Activated CD4-positive, alpha-beta T cell treated with anti-CD3 and anti-CD28 coated beads, Interleukin-2, amount 50 U/mL, for 1 hour (primary cell): ENCODE measurements at places on chromosomes 11 and 22.

DNA sequence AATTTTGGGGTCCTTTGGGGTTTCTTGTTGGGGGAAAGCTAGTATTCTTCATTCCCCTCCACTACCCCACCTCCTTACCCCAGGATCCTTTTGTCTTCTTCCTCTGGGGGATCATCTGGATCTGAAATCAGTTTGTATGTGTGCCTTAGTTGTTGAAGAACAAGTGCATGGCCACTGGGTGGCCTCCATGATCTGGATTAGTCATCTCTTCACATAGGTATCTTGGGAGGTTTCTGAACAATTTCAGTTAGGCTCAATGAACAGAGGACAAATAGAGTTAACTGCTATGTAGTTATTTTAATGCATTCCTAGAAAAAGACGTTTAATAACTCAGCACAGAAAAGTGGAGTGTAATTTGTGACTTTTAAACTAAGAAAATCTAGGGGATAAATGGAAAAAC, 7.1 kb upstream of the VWA5A start:
- DNase-seq, result no peak

- no peak for DNase-seq
Observed at GRCh38 chr22:42326301-42326700, 55.8 kb upstream of the TCF20 start.

DNA sequence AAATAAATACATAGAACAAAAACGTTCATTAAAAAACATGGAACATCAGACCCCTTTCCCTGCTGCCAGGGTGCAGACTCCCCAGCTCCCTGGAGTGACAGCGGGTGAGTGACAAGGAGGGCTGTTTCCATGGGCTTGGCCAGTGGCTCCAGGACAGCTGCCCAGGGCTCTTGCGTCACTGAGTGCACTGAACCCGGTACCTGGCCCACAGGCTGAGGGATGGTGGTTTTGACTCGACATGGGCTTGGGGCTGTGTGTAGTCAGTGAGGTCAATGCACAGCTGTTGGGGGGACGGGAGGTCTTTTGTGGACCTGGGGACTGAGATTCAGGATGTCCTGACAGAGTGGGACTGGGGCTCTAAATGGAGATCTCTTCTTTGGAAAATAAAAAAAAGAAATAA, 142.1 kb upstream of the B3GAT1 start:
- no peak for DNase-seq

DNA sequence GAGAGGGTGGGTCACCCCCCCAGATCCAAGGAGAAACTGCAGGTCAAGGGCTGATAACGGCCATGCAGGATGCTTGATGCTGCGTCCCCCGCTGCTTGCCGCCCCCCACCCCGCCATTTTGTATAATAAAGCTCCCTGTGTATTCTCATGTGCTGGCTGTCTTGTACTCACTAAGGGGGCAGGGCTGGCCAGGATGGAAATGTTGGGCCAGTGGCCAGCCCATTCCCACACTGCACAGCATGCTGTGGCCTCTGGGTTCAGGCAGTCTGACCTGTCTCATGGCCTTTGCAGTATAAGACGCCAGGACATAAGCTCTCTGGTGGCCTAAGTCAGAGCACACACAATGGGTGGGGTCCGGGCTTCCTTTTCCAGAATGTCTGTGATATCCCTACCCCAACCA, 421 bp upstream of the PRR33 start:
- no peak for DNase-seq

DNA sequence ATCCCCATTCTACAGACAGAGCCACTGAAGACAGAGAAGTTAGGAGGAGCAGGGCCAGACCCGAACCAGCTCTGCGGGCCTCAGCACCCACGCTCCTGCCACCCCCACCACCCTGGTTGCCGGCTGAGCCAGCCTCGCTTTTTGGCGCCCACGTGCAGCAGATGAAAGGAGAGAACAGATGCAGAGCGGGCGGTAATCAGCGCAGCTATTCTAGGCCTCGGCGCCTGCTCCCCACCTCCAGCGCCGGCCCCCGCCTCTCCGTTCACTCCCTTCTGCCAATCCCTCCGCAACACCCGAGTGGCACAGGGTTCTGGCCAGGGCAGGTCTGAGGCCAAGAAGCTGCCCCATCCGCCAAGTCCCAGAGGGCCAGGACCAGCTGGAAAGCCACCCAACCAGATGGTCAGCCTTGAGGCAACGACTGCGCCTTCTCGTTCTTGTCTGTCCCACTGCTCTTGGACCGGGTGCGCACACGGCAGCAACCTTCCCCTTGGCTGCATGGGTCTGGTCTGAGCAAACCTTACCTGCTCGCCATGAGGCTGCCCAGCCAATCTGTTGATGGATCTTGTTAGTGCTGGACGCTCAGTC, 16.8 kb downstream of the DNAL4 start:
- DNase-seq, result no peak

DNA sequence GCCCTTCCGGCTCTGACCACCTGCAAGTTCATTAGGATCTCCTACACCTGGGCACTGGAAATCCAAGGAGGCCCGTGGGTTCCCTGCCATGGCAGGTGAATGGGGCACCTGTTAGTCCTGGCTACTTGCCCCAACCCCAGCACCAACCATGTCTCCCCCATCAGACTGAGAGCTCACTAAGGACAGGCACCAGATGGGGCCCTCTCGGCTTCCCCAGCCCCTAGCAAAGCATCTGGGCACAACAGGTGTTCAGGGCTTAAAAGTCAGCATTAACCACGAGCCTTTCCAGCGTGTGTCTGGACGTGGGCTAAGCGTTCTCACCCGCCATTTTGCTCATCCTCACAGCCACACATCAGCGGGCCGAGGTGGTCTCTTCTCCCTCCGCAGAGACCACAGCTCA, 2.2 kb downstream of the SULT4A1 start:
- no peak for DNase-seq

- DNase-seq, result no peak
Observed at GRCh38 chr22:44603767-44604166, 98.2 kb upstream of the PRR5 start.

DNA sequence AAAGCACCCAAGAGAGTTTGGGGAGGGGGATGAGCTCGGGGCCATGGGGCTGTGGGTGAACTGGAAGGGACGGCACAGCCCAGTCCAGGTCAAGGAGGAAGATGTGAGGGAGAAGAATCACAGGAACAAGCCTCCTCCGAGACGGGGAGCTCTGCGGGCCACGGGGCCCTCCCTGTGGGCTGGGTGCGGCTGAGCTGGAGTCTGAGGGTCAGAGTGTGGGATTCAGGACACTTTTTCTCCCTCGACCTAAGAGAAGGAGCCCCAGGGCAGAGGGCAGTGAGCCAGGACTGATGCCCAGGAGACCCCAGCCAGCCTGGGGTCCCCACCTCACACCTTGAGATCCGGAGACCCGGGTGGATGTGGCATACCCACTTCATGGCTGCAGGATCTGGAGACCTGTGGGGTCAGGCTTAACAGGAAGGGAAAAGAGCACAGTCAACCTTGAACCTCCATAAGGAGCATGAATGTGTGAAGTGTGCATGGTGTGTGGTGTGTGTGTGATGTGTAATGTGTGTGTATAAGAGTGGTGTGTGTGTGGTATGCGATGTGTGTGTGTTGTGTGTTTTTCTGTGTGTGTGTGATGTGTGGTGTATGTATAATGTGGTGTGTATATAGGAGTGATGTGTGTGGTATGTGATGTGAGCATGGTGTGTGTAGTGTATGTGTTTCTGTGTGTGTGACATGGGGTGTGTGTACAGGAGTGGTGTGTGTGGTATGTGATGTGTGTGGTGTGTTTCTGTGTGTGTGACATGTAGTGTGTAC, 504.6 kb downstream of the BRD1 start:
- DNase-seq, result no peak

GRCh38 chr22:41847300-41847699, 14.4 kb downstream of the SREBF2 start:
- no peak for DNase-seq

DNA sequence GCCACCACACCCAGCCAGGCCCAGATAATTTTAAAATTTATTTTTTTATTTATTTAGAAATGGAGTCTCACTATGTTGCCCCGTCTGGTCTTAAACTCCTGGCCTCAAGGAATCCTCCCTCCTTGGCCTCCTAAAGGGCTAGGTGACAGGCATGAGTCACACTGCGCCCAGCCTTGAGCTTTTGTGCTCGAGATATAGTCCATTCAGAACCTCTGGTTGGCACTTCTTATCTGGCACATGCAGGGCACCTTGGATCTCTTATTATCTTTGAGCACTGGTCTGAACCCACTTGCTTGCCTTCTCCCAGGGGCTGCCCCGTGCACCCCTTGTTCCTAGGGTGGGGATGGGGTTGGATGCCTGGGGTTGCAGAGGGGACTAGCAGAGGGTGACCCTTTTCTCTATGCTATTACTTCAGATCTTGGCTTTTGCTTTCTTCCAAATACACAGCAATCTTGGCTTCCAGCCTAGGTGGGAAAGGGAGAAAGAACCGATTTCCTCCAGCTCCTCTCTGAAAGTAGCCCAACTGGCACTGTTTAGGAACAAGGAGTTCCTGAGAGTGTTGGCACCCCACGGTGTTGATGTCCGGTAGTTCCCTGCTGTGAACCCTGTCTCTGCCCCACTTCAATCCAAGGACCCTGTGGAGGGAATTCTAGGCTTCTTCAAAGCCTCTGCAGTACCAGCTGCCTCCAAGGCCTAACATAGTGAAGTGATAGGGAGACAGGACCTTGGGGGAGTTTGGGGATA, 1.3 kb upstream of the SLC3A2 start:
- no peak for DNase-seq
